ENCODE measurements at places on chromosomes 7 and 10.

DNA sequence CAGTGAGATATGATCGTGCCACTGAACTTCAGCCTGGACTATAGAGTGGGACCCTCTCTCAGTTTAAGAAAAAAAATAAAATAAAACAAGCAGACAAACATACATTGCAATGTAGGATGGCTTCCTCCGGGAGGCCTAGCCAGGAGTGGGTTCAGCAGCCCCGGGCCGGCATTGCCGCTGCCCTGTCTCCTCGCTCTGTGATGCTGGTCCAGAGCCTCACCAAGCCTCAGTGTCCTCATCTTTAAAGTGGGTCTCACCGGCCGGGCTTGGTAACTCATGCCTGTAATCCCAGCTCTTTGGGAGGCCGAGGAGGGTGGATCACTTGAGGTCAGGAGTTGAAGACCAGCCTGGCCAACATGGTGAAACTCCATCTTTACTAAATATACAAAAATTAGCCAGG lies 71.6 kb downstream of the PTPRE start:
- no peak for DNase-seq

GRCh38 chr7:95473276-95473985 lies 12.3 kb upstream of the ASB4 start:
- DNase-seq = no peak

- DNase-seq = no peak
These were observed 39.5 kb downstream of the AGK start for GRCh38 chr7:141590666-141591065.

GRCh38 chr7:129295015-129295423 lies 70.2 kb downstream of the AHCYL2 start:
- no peak for DNase-seq

DNA sequence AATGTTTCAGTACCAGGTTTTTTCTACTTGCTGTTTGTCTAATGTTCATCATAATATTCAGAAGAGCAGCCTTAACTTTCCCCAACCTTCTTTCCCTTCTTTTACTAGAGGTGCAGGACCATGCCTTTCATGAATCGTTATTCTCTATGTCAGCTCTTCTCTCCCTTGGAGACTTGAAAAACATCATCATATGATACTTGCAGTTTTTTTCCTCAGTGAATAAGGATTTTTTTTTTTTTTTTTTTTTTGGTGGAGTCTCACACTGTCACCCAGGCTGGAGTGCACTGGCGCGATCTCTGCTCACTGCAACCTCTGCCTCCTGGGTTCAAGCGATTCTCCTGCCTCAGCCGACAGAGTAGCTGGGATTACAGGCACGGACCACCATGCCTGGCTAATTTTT lies 30.1 kb downstream of the SMNDC1 start:
- DNase-seq = no peak

GRCh38 chr7:1220977-1221745 lies 11.5 kb upstream of the UNCX start:
- DNase-seq = peak; percentile 13

DNA sequence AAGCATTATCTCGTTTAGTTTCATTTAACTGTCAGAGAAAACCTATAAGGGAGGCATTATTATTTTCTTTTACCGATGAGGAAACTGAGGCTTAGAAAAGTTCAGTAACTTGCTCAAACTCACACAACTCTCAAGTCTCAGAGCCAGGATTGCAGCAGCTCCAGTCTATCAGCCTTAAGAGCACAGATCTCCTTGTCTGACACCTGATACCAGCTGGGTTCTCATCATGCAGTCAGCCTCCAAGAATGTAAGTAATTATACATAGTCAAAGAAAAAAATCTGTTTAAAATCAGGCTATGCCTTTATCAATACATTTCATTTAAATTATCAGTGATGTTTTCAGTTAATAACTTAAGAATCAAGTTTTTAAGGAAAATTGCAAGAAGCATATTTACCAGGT lies 236.6 kb upstream of the TCF7L2 start:
- DNase-seq = peak; percentile 34

DNA sequence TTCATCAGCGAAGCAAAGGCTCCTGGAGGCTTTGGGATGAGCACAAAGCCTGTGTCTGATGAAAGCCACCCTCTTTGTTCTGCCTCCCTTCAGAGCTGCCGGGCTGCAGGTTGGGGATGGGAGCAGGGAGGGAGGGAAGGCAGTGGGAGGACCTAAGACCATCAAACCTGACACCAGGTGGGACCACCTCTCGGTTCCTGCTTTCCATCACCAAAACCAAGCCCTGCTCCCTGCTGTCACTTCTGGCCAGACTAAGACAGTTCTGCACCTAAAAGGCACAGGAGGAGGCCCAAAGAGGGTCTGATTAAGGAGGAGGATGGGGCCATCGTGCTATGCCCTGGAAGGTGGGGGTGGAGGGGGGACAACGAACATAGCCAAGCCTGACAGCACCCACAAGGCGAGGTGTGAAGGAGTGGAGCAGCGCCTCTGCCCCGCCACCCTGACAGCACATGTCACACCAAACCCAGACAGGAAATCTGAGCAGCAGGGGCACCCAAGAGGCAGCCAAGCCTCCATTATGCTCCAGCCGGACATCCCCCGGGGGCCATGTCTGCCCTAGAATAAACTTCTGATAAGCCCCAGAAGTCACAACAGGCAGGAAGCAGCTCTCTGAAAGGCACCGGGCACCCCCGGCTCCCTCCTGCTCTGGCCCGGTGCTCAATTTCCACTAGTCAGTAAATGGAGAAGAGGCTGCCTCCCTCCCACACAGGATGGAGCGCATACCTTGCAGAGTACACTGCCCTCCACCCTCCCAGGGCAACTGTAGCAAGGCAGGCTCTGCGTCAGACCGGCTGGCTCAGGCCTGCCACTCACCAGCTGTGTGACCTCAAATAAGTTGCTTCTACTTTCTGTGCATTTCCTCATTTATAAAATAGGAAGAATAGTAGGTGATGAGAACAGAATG lies 48.9 kb downstream of the DLG5 start:
- DNase-seq = peak; percentile 79

GRCh38 chr7:62361-63116 lies 129.8 kb upstream of the FAM20C start:
- no peak for DNase-seq

DNA sequence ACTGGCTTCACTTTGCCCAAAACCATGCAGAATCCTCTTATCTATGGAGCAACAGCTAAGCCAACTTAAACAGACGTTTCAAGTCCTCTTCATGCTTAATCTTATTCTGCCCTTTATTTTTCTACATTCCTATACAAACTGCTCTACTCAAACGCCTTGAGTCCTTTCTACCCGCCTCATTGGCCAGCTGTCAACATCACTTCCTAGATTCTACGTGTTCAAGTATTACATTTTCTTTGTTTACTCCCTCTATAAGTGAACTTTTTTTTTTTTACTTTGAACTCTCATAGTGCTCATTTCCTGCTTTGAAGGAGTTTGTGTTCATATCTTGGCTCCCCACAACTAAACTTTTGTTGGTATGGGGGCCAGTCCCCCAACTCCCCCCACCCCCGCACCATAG lies 28.9 kb upstream of the SLC26A5 start:
- DNase-seq = no peak

DNA sequence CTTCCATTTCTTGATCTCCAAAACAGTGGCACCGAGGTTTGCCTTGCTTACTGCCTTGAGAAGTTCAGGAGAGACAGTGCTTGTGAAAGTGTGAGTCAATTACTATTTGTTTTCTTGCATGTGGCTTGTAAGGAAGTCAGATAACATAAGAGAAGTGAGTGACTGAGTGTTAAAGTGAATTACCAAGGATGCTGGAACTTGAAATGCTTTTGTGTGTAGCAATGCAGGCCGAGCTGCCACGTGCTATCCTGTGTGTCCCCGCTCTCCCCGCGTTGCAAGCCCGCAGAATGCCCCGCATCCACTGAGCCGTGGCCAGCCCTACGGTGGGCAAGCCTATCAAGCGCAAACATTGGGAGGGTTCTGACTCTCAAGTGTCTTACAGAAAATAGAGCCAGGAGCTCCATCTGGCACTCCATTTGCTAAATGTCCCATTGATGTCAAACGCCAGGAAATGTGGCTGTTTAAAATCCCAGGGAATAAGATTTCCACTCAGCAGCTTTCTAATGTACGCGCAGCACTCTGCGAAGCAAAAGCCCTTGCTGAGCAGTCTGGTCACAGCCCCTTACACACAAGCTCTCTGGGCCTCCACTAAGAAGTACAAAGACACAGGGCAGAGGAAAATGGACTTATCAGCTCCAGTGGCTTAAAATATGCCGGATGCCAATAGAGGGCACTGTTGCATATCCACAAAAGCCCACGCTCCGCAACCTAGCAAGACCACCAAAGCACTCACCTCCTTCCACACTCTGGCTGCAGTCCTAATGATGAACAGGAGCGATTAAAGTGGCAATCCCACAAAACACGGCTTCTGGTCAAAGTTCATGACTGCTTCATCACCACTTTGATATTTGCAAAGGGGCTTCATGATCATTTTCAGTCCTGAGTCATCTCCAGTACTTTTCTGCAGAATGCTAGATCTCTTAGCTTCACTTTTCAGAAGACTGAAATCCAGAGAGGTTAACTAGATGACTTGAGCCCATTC lies 158.0 kb upstream of the ITGB1 start:
- DNase-seq = peak; percentile 47

GRCh38 chr10:24150853-24151252 lies 58.1 kb upstream of the KIAA1217 start:
- no peak for DNase-seq

GRCh38 chr7:111727905-111728634 lies 165.8 kb upstream of the IMMP2L start:
- peak; percentile 60 for DNase-seq

DNA sequence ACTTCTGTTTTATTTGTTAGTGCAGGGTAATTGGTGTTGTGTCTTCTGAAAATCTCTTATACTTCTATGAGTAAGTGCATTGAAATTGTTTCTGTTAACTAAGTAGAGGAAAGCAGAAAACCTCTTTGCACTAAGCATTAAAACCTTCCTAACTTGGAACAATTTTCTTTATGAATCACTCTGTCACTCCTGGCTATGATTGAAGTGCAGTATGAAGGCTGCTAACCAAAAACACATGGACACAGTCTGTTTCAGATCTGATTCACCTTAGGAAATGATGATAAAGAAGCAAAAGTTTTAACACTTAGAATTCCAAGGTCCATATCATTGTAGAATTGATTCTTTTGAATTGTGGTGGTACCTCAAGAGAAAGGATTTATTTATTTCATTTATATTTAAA lies 41.9 kb downstream of the MET start:
- no peak for DNase-seq

Measured in iPS-NIHi11 (cell line).